ENCODE measurements at places on chromosomes 11 and 22.

DNA sequence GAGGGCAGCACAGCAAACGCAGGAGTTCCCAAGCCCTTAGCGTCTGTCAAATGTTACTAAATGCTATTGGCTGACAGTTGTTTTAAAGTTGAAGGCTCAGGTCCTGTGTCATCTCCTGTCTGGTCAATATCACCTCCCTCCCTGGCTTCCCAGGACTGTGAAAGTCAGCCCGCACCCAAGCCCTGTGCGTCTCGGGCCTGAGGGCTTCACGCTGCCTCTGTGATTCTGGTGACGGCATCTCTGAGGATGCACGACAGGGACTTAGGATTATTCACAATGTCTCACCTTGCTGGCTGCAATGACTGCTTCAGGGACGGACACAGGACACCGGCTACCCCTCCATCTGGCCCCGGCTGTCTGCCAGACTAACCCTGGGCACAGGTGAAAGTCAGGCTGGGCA lies 415.3 kb downstream of the CTTN start:
- DNase-seq: no peak

- peak; percentile 49 for DNase-seq
Observed at GRCh38 chr11:12043959-12044791, 35.7 kb upstream of the DKK3 start.

- DNase-seq: no peak
Observed at GRCh38 chr11:99568808-99569207, 548.1 kb downstream of the CNTN5 start.

DNA sequence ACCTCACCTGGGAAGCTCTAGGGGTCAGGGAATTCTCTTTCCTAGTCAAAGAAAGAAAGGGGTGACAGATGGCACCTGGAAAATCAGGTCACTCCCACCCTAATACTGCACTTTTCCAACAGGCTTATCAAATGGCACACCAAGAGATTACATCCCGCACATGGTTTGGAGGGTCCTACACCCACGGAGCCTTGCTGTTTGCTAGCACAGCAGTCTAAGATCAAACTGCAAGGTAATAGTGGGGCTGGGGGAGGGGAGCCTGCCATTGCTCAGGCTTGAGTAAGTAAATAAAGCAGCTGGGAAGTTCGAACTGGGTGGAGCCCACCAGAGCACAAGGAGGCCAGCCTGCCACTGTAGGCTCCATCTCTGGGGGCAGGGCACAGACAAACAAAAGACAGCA lies 2830.6 kb upstream of the OR11H1 start:
- DNase-seq: no peak

- DNase-seq: no peak
Observed at GRCh38 chr22:17098379-17098819, 13.6 kb downstream of the IL17RA start.

DNA sequence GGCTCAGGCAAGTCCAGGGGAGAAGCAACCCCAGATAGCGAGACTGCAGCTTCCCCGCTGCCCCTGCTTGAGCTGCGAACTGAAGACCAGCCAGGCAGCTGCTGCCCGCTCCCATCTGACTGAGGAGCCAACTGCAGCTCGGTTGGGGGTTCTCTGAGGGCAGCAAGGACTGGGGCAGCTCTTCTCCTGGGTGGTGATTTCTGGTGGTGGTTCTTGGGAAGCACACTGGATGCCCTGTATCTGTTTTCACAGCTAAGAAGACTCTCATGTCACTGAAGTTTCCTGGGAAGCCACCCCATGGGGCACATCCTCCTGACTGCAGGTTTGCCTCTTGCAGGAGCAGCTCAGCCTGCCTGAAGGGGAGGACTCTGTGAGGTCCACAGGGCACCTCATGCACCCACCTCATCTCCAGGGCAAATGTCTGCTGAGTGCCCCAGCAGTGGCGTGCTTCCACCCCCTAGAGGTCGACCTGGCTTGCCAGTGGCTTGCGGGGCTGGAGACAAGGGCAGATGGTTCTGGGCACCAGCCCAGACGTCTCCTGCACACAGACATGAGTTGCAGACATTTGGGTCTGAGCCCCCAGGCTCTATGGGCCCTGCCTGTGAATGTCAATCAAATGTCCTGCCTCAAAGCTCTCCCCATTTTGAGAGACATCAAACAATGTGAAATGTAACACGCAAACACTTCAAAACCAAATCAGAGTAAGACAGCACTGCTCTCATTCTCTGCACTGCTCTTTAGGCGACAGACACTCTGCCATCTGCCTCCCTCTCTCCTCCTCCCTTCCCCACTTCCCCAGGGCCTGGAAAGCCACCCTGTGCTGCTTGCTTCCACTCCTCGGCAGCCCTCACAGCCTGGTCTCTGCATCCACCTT lies 800.9 kb downstream of the BRD1 start:
- no peak for DNase-seq

DNA sequence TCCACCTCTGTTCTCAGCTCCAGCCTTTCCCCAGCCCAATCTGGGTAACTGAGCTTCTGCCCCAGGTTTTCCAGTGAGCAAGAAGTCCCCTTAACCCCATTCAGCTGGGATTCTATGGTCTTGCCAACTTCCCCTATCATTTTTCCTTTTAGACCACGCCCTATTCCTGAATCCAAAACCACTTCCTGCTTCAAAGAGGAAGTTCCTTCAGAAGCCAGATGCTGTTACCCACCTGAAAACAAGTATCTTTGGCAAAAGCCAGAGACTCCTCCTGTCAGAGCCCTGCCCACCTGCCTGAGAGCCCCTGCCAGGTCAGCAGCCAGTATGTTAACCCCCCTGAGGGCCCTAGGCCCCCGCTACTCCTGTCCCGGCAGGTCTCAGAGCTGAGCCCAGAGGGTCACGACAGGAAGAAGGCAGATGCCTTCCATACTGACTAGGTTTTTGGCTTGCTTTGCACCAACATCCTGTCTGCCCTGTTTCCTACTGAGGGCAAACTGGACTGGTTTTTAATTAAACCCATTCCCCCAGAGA lies 20.3 kb upstream of the MICAL2 start:
- DNase-seq: no peak

GRCh38 chr11:122721964-122722266 lies 66.4 kb downstream of the UBASH3B start:
- no peak for DNase-seq

DNA sequence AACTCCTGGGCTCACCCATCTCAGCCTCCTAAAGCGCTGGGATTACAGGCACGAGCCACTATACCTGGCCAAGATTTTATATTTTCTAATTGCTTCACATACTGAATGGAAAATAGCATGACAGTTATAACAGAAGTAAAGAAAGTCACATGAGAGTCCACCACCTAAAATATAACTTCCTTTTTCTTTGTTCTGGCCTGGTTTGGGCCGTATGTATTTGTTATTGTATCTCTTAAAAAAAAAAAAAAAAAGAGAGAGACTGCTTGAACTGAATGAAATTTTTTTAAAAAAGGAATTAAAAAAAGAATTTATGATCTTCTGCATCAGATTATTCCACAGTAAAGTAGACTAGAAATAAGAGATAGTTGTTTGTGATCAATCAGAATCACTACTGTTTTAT lies 86.0 kb upstream of the GRIK4 start:
- DNase-seq: no peak

All from activated CD4-positive, alpha-beta T cell treated with anti-CD3 and anti-CD28 coated beads for 24 hours (primary cell).